ENCODE measurements at places on chromosomes 16 and 17. TPM values are rescaled to one million over a fixed set of nuclear protein-coding genes. Genes with fewer than 3 reads are reported as not detected.

TEKT5 gene
- not detected for total RNA-seq

SNX20 gene
- total RNA-seq = not detected

ARHGAP44 gene
- total RNA-seq = 2.0 TPM

BEAN1 gene
- total RNA-seq = 0.73 TPM

IL17C gene
- not detected for total RNA-seq

EVPLL gene
- total RNA-seq = not detected

Measured in subcutaneous preadipocyte (primary cell).